Umbilical cord (tissue), 2 donors: ENCODE measurements at places on chromosomes 4 and X. TPM values are rescaled to one million over a fixed set of nuclear protein-coding genes. Genes with fewer than 3 reads are reported as not detected.

Gene ZXDB
- total RNA-seq, result 14.0 TPM

Gene VCX3B
- total RNA-seq, result not detected

Gene HTT-AS
- not detected for total RNA-seq

Gene TKTL2
- 1.7 TPM for total RNA-seq

Gene KCND1
- 1.2 TPM for total RNA-seq

Gene CLNK
- 2.4 TPM for total RNA-seq

DNA sequence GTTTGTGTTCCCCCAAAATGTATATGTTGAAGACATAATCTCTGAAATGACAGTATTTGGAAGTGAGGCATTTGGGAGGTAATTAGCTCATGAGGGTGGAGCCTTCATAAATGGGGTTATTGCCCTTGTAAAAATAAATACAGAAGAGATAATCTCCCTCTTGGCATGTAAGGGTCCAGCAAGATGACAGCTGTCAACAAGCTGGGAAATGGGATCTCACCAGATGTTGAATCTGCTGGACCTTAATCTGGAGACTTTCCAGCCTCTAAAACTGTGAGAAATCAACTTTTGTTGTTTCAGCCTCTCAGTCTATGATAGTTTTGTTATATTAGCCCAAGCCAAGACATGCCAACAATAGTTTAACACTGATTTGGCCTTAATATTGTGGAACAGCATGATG, 438.2 kb upstream of the PCDH7 start:
- DNase-seq, result no peak

DNA sequence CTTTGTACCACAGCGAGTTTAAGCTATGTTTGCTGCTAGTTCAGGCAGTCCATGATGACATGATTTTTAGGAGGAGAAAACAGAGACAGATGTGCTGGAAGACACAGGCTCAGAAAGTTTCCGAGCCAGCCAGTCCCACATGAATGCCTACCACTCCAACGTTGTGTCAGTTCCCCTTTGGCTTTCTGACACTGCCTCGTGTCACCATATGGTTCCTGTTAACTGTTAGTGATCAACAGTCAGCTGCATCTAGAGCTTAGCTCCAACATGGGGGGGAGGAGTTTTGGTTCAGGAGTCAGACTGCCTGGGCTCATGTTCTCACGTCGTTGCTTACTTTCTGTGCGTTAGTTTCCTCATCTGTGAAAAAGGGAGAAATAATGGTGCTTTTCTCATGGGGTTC, 343.7 kb downstream of the MID1IP1 start:
- no peak for DNase-seq

DNA sequence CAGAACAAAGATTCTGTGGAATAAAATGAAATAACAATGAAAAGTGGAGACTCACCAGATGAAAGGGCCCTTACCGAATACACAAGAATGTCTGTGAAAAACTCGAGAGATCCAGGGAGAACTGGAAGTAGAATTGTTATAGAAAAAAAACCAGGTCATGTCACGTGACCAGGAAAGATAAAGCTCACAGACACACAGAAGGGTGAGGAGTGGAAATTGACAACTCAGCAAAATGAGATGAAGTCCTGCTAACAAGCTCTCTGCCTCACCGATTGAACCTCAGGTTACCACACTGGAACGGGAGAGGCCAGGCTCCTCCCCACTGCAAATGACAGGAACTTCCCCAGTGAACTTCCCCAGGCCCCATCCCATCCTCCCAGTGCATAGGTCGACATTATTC, 1618.0 kb upstream of the PCDH10 start:
- no peak for DNase-seq

- no peak for DNase-seq
These were observed 17.2 kb downstream of the SLC39A8 start for GRCh38 chr4:102328045-102328444.

- DNase-seq, result no peak
These were observed 112.2 kb downstream of the NAA11 start for GRCh38 chr4:79213702-79214101.

DNA sequence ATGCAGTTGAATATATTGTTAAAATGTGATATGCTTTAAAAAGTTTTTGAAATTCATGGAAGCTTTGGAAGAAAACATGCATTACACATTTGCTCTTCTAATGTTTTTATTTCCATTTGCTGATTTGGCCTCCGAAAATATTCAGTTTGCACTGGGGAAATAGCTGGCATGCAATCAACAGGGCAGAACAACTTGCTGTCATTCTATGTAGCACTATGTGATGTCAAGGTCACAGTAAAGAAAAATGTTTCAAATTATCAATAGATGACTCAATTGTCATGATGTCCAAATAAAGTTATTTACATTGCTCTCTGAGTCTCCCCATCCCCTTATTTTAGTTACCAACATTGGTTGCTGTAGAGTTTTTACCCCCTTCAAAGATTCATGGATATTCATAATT, 119.2 kb downstream of the TLL1 start:
- no peak for DNase-seq

GRCh38 chr4:153065276-153065675, 129.2 kb downstream of the FHDC1 start:
- DNase-seq, result no peak

DNA sequence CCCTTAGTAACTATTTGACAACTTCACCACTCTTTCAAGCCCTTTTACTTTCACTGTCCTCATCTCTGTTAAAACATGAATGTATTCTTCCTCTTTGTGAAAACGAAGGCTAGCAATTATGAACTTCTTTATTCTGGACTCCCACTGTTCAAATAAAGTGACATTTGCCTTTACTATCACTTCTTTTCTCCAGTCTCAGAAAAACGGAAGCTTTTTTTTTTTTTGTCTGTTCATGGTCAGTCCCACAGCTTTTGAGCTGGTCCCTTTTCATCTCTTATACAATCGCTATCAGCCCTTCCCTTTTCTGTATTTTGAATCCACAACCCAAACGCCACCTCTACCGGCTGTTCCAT, 327.7 kb downstream of the DKK2 start:
- DNase-seq, result peak; percentile 1

DNA sequence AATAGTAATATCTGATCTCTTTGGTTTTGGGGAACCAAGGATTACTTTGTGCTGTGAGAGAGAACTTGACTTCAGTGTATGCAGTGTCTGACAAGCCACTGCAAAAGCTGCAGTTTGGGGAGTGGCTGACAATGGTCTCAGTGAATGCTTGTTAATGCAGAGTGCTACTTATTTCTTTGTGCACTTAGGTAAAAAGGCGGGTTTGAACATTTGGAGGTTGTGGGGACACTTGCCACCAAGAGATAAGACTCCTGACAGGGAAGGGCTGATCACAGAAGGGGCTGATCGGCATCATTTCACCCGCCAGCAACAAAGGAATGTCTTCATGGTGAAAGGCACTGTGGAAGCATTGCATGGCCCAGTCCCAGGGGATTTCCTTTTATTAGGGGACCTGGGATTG, 28.6 kb upstream of the USP46 start:
- no peak for DNase-seq

- DNase-seq, result peak; percentile 1
These were observed 180.0 kb downstream of the DHRSX start for GRCh38 chrX:2320580-2321327.
